ENCODE measurements at places on chromosomes 16 and 17.

DNA sequence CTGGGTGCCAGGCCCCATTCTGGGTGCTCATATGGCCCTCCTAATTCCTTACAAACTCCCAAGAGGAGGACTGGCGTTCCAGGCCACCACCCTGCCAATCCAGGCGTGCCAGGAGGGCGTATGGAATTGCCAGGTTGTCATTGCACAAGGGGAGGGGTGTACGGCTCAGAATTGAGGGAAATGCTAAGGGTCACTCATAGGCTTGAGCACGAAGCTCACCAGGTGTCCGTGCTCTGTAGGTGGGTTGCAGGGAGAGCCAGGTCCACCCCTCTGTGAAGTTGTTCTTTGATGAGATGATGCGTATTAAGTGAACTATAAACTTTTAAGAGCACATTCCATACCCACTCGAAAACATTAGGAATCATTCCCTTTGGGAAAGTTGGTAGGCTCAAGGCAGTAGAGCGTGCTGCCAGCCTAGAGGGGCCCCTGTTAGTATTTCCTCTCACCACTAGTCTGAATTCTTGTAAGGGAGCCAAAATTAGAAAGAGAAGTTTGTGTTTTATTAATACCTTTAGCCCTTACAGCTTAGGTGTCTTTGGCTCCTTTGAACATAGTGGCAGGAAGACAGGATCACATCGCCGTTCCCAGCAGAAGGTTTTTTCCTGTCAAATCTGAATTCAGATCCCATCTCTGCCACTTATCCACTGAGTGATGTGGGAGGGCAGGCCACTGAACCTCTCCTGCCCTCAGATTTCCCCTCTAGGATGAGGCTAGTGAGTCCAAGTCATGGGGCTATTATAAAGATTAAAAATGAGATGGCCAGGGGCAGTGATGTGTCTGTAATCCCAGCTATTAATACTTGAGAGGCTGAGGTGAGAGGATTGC, 38.7 kb upstream of the NFAT5 start:
- DNase-seq: no peak

GRCh38 chr17:80064696-80065095, 28.3 kb downstream of the CCDC40 start:
- no peak for DNase-seq

GRCh38 chr17:44216694-44217093, 2.8 kb downstream of the UBTF start:
- DNase-seq: no peak

DNA sequence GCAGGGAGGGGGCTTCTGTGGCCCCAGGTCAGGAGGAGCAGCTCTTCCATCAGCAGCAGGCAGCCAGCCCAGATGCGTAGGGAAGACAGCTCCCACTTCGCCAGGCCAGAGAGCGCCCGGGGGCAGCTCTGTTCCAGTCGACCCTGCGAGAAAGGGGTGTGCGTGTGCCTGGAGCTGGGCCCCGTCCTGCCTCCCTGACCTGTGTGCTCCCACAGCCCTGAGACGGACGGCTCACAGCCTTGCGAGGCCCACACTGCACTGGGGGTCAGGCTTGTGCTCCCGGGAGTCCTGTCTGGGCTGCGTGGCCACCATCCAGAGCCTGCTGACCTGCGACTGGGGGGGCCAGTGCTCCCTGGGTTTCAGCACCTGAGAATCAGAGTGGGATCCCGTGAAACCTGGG, 469 bp upstream of the MSLN start:
- no peak for DNase-seq

DNA sequence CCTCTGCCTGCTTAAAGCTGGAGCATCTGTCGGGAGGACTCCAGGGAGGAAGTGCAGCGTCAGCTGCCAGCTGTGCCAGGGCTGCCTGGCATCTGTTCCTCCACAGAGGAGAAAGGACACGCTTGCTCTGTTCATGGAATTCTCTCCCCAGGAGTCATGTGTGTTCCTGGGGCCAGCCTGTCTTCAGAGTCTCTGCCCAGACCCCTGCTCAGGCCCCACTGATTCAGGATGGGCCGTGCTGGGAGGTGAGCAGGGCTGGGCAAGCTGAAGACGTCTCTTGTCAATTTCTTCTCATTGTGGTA, 24.2 kb downstream of the CRISPLD2 start:
- DNase-seq: no peak

- DNase-seq: peak; percentile 57
Observed at GRCh38 chr16:71358464-71358998, at the start of gene CALB2. Gene CALB2 (plus strand): TSS chr16:71358723. CDS start chr16:71358793, 70 bp downstream.

DNA sequence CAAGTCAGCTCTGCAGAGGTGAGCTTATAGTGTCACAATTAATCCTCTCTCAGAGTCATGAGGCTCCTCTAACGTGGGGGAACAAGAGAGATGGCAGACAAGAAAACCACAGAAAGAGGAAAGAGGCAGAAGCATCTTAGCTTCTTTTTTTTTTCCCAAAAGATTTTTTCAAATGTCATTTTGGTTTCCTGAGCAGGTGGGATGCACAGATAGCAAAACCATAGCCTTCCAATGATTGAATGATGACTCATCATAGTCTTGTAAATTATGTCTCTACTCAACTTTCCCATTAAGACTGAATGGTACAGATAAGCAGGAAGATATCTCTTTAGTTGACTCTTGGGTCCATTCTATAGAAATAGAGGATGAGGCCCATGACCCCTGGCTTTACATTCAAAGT, 162.8 kb upstream of the ZFHX3 start:
- DNase-seq: no peak

DNA sequence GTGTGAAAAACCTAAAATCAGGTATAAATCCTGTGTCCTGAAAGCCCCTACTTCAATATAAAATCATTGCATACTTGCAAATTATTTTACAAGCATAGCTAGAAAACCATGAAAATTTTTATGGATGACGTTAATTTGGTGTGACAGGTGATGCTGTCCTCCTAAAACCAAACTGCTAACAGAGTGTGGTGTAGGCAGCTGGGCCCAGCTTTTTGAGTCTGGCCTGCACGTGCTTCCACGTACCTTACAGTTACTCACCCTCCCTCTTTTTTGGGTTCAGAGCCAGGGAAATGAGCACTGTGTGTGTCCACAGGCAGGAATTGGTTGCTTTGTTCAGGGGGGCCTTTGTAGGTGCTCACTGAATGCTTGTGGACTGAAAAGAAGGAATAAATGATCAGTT, 36.4 kb downstream of the CLEC16A start:
- no peak for DNase-seq

- DNase-seq: no peak
Observed at GRCh38 chr16:10280262-10281170, 98.3 kb upstream of the GRIN2A start.

DNA sequence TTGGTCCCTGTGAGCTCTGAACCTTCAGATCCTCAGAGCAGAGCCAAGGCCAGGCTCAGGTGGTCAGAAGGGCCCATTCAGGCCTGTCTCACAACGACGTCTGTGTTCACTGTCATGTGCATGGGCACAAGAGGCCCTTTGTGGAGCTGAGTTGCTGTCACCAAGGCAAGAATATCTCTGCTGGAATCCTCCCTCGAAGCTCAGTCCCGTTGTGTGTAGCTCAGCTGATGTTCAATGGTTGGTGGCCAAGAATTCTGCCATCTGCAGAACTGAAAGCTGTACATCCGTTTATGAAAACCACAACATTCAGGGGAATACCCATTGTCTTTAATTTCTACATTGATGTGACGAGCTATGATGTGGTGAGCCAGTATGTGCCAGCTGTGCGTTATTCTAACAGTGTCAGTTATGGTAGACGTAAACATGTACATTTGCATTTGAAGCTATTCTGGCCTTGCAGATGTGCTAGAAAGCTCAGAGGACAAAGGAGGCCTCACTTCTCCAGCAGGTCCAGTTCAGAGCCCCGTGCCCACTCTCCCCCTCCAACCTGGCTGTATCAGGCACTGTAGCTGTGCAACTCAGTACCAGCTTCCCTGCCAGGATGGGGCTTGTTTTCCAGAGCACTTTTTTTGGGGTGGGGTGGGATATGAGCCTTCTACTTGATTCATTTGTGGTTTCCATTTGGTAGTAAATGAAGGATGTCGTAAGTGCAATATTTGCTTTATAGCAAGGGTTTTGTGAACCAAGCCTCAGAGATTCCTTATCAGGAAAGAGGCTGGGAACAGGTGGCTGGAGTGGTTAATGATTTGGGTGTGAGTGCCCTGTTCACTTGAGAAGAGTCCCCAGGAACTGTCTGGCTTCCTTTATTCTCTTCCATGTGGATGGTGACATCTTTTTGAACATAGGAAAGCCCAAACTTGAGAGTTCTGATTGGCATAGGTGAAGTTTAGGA, 56.1 kb downstream of the B9D1 start:
- peak; percentile 65 for DNase-seq

GRCh38 chr17:28335959-28336871, 654 bp downstream of the TNFAIP1 start:
- DNase-seq: peak; percentile 30

GRCh38 chr17:7285679-7286078, 4.2 kb downstream of the SLC2A4 start:
- DNase-seq: no peak

DNA sequence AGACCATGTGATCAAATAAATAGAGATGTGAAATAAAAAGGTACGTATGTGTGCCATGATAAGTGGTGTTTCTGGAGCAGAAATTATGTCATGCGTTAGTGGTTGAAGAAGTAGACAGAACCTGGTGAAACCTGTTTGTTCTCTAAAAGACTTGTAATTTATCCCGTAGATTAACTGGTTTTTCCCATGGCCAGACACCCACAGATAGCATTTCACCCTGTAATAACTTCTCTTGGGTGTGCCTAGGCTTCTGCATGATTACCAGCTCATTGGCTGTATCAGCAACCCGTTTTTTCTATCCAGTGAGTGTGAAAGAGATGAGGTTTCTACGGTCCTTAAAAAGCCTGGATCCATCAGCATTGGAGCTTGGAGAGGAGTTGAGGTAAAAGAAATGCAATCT, 471.3 kb downstream of the NPIPA7 start:
- DNase-seq: no peak

GRCh38 chr16:9114842-9115241, 23.4 kb downstream of the HAPSTR1 start:
- DNase-seq: no peak

DNA sequence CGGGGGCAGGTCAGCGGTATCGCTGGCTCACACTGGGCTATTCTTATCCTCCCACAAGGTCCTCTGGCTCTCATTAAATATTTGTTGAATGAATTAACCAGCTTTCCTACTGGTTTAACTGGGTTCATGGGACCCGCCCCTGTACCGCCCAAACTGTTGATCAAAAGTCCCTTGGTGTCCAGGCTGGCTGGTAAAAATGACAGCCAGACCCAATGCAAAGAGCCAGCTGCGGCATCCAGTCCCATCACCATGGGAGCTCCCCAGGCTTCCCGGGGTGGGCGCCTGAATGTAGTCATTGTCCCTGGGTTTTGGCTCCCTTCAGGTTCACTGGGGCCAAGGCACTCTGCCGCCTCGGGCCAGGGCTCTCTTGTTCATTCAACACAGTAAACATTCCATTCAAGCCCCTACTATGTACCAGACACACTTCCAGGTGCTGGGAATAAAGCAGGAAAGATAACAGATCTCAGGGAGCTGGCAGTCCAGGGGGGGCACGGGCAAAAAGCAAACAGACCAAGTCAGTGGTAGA, 11.7 kb upstream of the ATP2C2 start:
- DNase-seq: no peak

DNA sequence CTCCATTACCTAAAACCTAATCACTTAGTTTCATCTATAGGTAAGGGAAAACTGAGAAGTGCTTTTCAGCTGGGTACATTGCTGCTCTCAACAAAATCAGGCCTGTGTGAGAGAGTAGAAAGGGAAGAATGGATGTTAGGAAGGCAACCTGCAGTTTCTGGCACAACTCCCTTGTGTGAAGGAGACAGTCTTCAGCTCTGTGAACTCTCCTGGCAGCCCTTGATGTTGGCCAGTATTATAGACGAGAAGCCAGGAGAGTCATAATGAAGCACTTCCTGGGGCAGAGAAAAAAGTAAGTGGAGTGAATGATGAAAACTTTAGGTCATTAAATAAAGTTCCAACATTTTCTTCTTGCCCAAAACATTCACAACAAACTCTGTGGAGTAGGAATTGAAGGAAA, 260.1 kb downstream of the IRX3 start:
- DNase-seq: no peak

DNA sequence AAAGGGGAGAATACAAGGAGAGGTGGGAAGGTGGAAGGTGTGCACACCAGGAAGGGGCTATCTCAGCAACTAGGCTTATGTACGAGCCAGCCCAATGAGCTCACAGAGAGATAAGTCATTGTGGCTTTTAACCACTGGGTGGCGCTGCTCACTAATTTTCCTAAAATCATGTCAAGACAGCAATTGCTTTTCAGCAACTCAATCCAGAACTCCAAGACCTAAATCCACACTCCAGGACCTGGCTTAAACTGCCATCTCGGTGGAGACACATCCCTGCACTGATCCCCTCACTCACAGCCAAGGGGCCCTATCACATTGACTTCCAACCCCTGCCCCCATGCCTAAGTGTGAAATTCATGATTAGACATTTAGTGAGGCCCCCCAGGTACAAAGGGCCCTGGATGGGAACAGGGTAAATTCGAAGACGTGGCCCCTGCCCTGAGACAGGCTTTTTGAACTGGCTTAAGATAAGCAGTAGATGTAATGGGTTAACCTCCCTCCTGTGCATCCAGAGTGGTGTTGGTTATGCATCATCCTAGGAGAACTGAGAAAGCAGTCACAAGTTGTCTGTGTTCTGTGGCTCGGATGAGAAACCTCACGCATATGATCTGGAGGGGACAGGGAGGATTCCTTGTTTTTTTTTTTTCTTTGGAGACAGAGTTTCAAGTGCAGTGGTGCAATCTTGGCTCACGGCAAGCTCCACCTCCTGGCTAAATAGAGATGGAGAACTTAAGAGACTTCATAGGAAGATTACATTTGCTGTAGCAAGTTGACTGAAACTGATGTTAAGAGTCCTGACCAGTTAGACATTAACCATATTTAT, 11.5 kb downstream of the CCL16 start:
- DNase-seq: peak; percentile 76

- peak; percentile 57 for DNase-seq
Observed at GRCh38 chr17:35243561-35244340, 879 bp downstream of the SLFN5 start.

- DNase-seq: no peak
Observed at GRCh38 chr17:75228847-75229246, 23.4 kb downstream of the NUP85 start.

DNA sequence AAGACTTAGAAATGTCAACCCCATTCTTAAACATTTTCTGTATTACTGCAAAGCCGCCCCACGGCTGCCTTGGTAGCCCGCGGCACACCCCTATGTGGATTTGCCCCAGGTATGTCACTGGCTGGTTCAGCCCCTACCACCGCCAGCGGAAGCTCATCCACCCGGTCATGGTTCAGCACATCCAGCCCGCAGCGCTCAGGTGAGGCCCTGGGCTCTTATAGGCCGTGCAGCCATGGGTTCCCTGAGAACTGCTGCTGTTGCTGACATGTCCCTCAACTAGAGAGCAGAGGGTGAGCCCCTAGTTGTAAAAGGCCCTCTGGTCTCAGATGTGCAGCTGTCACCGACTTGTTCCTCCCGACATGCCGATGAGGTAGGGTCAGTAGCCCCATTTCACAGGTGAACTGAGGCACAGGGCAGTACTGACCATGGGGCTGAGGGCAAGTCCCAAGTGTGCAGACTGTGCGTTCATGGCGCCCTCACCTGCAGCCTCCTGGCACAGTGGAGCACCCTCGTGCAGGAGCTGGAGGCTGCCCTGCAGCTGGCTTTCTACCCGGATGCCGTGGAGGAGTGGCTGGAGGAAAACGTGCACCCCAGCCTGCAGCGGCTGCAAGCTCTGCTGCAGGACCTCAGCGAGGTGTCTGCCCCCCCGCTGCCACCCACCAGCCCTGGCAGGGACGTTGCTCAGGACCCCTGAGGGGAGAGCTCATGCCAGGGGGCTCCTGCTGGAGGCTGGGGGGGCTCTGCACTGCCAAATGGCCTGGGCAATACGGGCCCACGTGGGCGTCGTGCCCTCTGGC, 8.7 kb downstream of the CYBC1 start:
- no peak for DNase-seq
